ELR (cell line): ENCODE measurements at places on chromosomes 16 and 17.
A peak's percentile ranks its signal among the peaks of the same experiment; 100 is the strongest.

DNA sequence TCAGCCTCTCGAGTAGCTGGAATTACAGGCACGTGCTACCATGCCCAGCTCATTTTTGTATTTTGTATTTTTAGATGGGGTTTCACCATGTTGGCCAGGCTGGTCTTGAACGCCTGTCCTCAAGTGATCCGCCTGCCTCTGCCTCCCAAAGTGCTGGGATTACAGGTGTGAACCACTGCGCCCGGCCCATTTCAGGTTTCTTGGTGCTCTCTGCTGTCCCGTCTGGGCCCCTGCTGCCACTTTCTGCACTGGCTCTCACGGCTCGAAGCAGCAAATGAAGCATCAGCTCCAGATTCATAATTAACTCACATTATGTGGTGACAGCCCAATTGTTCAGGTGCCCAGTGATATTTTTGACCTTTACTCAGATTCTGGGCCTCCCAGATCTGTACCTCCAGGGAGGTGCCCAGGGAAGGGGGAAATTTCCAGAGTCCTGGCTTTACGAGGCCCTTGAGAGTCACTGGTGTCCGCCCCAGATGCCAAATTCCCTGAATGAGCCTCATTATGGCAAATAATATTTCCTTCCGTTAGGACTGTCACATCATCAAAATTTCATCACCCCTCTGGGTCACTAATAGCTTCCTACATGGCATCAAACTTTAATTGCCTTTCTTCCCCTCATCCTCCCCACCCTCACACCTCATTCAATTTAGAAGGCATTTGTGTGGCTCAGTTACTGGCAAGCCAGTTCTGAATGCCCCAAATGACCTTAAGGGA lies 9.0 kb downstream of the SDK2 start:
- no peak for DNase-seq

- DNase-seq, result peak; percentile 92
Observed at GRCh38 chr16:58638148-58639036, 8.8 kb upstream of the CNOT1 start.

DNA sequence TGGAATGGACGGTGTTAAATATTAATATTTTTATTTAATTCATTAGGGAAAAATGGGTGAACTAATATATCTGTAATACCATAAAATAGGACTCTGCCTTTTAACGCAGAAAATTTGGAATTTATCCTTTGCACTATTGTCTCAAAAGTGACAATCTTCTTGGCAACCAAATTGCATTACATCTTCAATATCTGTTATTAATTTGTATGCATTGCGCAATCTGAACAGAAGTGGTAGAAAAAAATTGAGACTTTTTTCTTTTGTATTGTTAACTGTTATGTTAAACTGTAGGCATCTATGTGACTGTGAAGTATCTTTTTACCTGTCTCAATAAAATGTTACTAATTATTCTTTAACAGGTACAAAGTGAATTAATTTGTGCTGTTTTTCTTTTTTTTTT lies 55.6 kb downstream of the PPM1E start:
- no peak for DNase-seq

- no peak for DNase-seq
Observed at GRCh38 chr16:23539984-23540816, 16.9 kb downstream of the EARS2 start.

DNA sequence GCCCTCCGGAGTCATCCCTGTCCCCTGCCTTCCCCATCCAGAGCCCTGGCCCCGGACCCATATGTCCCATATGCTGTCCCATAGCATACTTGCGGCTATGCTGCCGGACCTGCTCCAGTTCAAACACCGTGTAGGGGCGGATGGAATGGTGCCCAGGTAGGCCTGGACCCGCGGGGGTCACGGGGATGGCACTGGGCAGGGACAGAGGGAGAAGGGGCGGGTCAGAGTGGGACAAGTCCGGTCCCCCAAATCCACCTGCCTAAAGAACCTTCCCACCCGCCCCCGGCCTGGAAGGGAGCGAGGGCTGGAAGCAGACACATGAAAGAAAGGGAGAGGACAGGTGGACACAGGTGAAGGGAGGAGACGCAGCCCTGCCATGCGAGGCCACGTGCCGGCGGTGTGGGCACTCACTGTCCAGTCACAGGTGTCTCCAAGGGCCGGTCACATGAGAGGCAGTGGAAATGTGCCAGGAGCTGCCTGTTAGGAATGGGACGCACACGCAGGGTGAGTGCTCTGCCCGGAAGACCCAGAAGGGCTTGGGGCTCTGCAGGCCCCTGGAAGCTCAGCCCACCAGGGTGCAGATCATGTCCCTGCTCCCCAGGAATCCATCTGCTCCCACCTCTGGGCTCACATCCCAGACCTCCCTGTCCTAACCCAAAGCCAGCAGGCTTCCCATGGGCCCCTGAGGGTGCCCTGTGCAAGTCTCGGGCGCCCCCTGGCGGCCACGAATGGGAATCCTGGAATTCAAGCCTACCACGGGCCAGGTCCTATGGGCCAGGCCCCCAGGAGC lies 14.0 kb downstream of the UBALD2 start:
- DNase-seq, result peak; percentile 85

- DNase-seq, result no peak
Observed at GRCh38 chr17:31499771-31500554, 108.5 kb downstream of the RAB11FIP4 start.

GRCh38 chr16:89349947-89350633 lies 132.6 kb downstream of the ZNF778 start:
- DNase-seq, result no peak

DNA sequence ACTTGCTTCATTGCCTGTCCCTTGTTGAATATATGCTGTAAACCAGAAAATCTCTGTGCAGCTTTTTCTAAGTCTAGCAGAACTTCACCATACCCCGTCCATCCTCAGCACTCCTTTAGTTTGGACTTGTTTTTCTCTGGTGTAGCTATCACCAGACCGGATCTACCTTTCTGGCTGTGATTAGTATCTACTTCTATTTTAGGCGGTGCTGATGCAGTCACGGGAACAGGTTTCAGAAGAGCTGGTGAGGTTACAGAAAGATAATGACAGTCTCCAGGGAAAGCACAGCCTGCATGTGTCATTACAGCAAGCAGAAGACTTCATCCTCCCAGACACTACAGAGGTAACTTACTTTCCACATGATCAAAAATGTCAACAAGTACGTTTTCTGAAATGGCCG lies 46.4 kb downstream of the NUP88 start:
- no peak for DNase-seq

- no peak for DNase-seq
Observed at GRCh38 chr17:79803997-79804855, 7.3 kb upstream of the CBX8 start.

- no peak for DNase-seq
Observed at GRCh38 chr16:65116818-65117430, 4.9 kb downstream of the CDH11 start.

DNA sequence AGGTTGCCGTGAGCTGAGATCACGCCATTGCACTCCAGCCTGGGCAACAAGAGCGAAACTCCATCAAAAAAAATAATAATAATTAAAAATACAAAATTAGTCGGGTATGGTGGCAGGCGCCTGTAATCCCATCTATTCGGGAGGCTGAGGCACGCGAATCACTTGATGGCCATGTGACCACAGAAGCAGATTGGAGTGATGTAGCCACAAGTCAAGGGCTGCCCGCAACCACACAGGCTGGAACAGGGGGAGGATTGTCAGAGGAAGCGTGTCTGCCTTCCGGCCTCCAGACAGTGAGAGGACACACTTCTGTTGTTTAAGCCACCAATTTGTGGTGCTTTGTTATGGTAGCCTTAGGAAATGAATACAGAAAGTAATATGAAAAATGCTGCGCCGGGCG lies 11.8 kb upstream of the NAGS start:
- no peak for DNase-seq

DNA sequence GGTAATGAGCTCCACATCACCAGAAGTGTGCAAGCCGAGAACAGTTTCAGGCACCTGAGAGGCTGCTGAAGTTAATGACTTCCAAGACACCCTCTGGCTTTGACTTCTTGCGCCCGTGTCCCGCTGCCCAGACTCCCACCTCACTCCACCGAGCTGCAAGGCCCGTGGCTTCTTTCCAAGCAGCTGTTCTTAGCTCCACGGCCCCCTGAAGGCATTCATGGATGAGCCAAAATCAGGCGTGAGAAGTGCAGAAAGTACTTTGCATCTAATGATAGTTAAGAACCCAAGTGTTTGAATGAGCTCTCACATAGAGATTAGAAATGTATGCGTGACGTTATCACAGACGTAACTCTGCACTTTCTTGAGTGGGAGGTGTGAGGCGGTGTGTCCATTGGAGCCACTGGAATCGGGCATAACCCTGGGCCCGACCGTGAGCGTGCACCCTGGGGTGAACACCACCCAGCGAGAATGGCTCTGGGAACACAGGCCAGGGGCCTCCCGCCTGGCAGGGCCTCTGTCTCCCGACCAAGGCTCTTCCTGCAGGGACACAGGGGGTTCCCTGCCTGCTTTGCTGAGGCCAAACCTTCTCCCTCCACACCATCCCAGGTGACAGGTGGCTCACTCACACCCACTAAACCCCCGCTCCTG lies 11.0 kb downstream of the NPTX1 start:
- no peak for DNase-seq

GRCh38 chr17:61126473-61127249 lies 273.0 kb upstream of the TBX2 start:
- no peak for DNase-seq

GRCh38 chr16:667113-667779 lies 686 bp upstream of the RHOT2 start:
- no peak for DNase-seq

DNA sequence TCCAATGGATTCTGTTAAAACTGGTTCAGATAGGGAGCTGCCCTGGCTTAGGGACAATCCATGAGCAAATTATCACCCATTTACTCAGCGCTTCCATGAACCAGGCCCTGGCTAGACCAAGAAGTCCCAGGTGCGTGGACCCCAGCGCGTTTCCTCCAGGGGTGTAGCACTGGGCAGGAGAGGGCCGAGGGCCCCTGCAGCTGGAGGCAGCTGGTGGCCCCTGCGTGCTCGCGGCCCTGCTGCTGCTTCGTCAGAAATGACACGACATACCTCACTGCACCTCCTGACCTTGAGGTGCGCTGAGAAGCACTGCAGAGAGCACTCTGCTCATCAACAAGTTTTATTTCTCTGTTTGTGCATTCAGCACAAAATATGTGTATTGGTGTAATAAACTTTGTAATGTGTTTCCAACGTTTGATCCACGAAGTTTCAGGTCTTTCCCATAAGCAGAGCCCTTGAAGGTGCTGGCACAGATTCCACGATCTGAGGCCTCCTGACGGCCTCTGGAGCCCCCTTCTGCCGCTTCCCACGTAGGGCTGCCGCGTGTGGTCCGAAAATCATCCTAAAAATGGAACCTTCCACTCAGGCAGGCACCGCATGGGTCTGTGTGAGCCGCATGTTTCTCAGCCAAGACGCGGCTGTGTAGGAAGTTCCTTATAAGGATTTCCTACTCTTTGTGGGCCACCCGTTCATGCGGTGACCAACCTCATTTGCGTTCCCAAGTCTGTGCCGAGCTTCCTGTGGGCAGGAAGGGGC lies 50.8 kb upstream of the ZCCHC14 start:
- DNase-seq, result no peak

DNA sequence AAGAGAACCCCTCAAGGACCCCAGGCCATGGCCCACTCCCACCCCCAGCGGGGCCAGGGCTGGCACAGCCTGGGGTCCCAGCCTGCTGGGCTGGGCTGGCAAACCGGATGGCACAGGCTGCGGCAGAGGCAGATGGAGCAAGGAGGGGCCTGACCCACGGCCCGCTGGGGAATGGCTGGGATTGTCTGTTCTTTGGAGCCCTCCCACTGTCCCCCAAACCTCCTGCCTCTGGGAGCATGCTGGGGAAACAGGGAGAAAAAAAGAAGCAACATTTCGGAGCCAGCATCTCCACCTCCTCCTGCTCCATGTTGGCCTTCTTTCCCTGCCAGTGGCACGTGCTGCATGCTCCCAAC lies 37.1 kb upstream of the LHX1 start:
- DNase-seq, result no peak

- DNase-seq, result no peak
Observed at GRCh38 chr17:21301593-21302550, 17.4 kb downstream of the MAP2K3 start.

GRCh38 chr16:89442990-89443726 lies 47.2 kb downstream of the ANKRD11 start:
- DNase-seq, result peak; percentile 59

DNA sequence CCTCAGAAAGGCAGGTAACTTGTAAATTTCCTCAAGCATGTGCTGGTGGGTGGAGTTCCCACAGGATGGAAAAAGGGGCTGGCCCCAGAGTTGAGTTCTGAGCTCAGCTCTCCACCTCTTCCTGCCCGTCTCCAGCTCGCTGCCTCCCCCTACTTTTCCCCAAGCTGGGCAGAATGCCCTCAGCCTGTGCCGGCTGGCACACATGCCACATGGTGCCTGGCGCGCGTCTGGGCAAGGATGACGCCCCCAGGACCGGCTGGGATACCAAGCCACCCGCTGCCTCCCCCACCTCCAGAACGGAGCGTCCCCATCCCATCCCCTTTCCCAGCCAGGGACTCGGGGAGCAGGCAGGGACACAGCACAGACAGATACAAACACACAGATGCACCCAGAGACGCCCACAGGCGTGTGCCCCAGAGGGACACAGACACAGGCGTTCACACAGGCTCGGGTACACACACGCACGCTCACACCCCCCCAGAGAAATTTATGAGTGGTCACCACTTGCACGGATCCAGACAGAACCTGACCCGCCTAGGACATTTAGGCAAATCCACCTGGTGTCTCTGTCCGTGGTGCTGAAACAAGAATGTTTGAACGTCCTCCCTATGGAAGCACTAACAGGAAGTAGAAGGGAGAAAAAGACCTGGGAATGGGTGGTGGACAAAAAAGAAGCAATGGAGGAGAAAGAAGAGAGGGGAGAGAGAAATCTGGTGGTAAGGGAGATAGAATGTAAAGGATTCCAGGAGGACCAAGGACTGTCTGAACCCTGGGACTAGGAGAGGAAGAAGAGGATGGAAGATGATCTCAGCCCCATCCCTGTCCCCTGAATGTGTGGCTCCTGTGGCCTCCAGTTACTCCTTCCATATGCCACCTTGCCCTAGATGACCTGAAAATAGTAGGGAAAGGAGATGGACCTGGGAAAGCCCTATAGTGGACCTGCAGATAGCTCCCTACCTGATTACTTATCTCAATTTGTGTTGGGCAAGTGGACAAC lies 15.5 kb downstream of the NEUROD2 start:
- peak; percentile 49 for DNase-seq

- no peak for DNase-seq
Observed at GRCh38 chr17:79888811-79889634, 49.8 kb upstream of the CBX4 start.

DNA sequence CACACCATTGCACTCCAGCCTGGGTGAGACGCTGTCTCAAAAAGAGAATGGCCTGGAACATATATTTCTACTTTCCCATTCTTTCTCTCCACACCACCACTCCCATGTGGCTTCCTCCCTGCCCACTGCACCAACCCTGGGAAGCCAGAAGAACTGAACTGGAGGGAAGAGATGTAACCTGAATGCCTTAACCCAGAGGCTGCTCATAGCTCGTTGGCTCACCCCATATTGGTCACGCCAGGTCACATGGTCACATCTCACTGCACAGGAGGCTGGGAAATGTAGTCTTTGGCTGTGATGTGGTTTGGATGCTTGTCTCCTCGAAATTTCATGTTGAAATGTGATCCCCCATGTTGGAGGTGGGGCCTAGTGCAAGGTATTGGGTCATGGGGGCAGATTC lies 5.9 kb upstream of the DNAH17 start:
- peak; percentile 43 for DNase-seq
